ENCODE measurements at places on chromosomes 7 and 10.

- DNase-seq, result no peak
Observed at GRCh38 chr10:74011770-74012169, 13.9 kb downstream of the VCL start.

DNA sequence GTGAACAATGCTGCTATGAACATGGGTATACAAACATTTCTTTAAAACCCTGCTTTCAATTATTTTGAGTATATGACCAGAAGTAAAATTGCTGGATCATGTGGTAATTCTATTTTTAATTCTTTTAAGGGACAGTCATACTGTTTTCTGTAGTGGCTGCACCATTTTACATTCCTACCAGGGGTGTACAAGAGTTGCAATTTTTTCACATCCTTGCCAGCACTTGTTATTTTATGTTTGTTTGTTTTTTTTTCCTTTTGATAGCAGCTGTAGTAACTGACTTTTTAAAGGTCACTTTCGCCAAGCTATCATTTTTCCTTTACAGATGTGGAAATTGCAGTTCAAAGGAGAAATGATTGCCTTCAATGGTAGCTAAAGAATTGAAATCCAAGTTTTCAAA lies 99.5 kb downstream of the GPR85 start:
- no peak for DNase-seq

DNA sequence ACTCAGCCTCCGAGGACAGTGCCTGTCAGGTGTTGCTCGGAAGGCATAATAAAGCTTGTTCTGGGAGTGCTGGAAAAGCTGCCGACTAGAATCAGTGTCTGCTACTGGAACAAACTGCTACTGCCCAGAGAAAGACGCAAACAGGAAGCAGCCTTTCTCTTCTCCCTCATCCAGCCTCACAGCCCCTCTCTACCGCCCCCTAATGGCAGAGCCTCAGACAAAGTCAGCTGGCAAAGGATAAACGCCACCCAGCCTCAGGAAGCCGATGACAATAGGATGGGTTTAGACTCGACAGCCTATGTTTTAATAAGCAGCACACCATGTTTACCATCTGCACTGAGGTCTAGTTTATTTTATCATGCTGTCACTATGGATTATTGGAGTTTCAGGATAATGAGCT lies 169.5 kb upstream of the LYZL1 start:
- DNase-seq, result peak; percentile 55

- no peak for DNase-seq
Observed at GRCh38 chr7:50393547-50394252, 56.5 kb downstream of the FIGNL1 start.

- peak; percentile 77 for DNase-seq
Observed at GRCh38 chr7:75762350-75762917, 9.6 kb downstream of the CCL26 start.

GRCh38 chr10:19325581-19325980 lies 277.0 kb downstream of the MALRD1 start:
- no peak for DNase-seq

DNA sequence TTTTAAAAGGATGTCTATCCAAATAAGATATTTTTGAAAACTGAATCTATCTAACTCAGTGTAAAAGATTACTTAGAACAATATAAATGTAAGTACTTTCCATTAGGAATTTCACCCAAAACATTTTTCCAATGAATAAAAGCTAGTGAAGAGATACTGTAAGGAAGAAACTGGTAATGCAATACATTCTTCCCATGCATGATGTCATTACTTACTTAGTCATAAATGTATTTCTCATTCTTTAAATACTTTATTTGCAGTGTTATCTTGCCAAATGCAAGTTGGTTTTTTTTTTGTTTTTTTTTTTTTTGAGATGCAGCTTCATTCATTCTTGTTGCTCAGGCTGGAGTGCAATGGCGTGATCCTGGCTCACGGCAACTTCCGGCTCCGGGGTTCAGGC lies 265.6 kb downstream of the PHF14 start:
- DNase-seq, result no peak

DNA sequence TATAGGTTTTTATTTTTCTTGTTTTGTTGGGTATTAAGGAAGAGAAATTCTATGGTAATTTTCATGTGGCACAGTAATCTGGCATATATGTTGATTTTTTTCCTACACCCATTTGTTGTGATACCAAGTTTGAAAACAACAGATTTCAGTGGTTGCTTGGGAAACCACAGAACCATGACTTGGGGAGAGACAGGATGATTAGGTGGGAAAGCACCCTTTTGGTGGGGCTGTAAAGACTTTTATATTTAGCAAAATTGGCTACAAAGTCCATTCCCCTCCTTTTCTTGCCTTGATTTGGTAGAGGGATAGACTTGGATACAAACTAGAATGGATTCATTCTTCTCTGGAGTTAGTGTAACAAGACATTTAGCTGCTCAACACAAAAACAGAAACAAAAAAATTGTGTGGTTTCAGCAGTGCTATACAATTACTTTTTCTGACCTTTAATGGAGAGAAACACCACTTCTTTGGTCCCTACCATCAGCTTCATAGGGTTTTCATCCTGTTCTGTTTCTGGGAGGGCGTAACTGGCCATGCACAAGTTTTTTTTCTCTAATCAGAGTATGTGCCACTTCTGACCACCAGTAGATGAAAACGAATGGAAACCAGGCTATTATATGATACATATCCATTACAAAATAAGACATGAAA lies 52.7 kb downstream of the FIGNL1 start:
- no peak for DNase-seq

- DNase-seq, result no peak
Observed at GRCh38 chr7:81040496-81040895, 121.6 kb upstream of the SEMA3C start.
